ENCODE measurements at places on chromosomes 7 and 10.

DNA sequence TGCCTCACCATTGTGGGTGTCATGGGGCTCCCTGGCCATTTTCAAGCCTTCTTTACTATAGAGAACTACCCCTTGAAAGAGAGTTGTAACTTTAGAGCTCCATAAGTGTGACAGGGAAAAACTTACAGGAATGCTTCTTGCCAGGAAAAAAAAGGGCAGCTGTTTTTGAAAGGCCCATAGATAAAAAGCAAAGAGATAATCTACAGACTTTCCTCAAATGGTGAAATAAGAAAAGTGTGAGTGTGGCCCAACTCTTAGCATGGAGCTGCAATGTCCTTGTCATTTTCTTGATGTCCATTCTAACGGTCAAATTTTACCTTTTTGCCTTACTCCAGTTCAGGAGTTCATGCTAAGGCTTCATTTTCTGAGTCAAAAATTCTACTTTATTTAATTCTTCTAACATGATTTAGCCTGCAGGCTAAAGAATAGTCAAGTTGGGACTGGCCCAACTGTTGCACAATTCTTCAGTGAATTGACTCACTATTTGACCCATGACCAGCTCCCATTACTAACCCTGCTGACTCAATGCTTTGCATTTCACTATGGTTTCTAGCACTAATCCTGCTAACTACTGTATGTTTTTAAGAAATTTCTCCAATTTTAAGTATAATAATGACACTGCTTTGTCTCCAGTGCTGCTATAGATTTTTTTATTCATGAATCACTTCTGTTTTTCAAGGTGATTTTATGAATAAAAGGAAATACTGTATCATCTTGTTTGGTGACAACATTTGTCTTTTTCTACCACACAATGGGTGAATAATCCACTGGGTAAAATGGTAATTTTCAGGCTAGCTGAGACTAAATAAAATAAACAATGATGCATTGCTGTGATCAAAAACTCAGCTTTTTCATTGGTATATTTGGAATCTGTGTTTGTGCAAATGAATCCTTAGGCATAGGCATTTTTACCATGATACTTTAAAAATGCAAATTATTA is 41.4 kb upstream of the SGCE start:
- no peak for DNase-seq

- peak; percentile 73 for DNase-seq
Measured at GRCh38 chr7:99374111-99375064, at the start of gene ARPC1B. Gene ARPC1B (plus strand): TSS chr7:99374730. CDS start chr7:99385715, 10,985 bp downstream.

DNA sequence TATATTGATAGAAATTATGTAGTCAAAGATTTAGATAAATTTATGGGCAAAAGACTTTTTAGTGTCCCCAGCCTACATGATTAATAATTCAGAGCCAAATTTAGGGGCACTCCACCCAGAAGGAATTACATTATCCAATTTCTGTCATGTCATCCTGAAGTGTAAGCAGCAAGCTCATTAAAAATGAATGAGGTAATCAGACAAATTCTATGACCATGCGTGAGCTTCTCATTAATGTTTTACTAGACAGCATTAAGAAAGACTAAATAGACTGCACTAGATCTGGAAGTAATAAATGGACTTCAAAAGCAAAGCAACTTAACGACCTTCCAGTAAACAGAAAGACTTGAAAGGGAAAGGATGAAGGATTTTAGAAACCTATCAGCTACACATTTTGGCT is 22.7 kb upstream of the TRUB1 start:
- DNase-seq, result no peak

DNA sequence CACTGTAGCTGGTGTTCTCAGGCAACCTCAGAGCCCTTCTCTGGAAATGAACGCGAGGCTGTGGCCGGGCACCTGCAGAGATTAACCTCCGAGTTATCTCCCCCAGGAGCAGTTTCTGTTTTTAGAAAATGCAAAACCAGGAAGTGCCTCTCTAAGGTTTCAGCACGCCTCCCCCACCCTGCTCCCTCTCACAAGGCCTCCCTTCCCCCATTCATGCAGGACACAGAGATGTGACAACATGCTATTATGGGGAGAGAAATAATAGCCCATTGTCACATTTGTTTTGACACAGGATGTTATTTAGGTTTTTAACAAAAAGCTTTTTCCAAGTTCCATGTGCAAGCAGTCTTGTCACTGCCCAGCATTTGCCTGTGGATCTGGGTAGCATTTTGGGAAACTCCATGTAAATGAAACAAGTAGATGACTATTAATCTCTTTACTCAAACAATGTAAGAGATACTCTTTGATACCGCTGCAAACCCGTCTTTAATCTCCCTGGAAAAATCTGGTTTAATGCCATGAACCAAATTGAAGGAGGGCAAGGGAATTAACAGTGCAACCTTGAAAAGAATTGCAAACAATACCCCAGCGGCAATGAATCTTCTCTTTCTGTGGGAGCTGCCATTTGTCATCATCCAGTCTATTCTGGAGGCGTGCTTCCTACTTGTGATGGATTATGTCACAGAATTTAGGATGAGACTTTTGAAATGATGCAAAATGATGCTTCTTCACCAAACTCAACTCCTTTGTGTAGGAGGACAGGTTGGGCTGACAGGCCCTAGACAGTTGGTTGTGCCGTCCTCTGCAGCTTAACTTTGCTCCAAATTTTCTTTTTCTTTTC is 86.5 kb upstream of the NMT2 start:
- DNase-seq, result no peak

DNA sequence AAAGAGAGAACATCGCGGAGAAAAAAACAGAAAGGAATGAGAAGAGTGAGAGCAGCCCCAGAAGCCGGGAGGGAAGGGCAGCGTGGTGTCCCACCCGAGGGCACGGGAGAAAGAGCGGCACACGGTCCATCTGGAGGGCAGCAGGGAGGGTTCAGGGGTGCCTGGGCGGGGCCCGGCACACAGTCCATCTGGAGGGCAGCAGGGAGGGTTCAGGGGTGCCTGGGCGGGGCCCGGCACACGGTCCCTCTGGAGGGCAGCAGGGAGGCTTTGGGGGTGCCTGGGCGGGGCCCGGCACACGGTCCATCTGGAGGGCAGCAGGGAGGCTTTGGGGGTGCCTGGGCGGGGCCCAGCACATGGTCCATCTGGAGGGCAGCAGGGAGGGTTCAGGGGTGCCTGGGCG is 172.4 kb downstream of the ZMYND11 start:
- no peak for DNase-seq

DNA sequence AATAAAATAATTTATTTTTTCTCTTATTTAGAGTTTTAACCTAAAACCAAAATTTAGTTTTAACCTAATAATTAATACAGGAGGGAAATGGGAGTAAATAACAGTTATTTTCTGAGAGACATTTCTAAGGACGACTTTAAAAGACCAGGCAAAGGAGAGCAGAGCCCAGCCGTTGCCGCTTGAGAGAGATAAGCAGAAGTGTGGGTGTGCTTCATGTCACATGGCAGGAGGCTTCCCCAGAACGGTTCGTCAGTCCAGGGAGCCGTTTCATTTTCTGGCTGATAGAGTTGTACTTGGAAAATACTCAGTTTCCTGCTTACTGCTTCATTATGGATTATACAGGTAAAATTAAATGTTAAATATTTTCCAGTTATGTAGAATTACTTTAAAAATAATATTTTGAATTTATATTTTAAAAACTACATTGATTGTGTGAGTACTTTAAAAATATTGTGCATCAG is 61.4 kb downstream of the ST7 start:
- DNase-seq, result no peak

GRCh38 chr7:57204411-57204811 is 72.2 kb upstream of the ZNF479 start:
- no peak for DNase-seq

- no peak for DNase-seq
Measured at GRCh38 chr7:137454246-137454724, 110.8 kb upstream of the PTN start.

DNA sequence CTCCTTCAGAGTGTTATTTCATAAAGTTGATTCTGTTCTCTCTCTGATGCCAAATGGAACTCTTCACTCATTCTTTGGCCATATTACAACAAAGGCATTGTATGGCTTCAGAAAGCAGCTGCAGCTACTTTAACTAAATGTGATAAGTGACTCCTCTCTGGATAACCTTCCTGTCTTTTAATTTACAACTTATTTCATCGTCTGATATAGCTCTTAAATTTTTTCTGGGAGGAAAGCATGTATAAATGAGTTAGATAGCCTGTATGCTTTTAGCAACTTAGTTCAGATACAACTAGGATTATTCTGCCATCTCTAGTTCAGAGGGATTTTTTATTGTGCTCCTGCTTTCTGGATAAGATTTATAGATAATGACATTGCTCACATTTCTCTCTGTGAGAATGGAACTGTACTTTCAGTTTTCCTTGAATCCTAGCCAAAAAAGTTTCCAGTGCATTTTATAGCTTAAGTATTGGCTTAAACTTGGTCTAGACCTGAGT is 57.5 kb downstream of the KLHDC10 start:
- DNase-seq, result no peak

DNA sequence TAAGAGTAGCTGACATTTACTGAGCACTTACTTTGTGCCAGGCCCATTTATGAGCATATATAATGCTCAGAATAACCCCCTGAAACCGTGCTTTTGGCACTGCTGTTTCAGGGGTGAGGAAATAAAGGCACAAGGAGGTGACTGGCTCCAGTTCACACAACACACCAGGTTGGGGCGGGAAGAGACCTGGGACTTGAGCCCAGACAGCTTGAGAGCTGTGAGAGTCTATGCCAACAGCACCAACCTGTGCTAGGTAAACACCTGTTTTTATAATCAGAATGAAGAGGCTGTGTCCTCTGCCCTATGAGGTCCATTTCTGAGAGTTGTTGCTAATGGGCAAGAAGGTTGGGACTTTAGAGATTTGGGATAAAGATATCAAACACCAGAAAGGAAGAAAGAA is 8.8 kb upstream of the AZGP1 start:
- no peak for DNase-seq

- no peak for DNase-seq
Measured at GRCh38 chr7:156703773-156704482, 63.4 kb downstream of the RNF32 start.

DNA sequence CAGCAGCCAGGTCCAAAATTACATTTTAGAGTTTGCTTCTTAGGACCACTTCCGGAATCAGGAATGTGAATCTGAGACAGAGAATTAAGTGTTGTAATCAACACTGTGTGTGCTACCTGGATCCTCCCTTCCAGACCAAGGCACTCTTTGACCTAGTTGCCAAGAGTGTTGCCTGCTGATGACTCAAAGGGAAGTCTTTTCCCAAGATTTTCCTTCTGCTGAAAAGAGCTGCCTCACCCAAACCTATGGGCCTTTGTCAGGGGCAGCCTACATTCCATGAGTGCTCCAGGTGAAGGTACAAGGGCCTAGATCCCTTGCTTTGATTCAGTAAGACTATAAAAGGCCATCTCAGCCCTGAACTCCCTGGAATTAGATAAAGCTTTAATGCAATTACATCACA is 712.5 kb upstream of the ANKRD30A start:
- no peak for DNase-seq

GRCh38 chr7:35623381-35623780 is 71.6 kb downstream of the HERPUD2 start:
- no peak for DNase-seq

DNA sequence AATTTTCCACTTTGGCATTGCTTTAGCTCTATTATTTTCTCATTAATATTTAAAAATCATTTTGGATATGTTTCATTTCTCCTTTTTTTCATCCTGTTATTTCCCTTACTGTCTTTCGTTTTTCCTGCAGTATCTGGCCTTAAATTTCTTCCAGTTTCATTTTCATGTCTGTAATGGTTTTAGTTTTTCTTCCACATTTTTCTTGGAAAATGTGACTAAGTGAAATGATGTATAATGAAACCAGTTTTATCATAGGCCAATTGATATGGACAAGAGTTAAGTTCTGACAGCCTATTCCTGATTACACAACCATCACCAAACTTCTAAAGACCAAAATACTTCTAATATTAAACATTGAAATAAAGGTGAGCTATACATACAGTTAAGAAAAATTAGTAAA is 158.5 kb downstream of the LHFPL3 start:
- DNase-seq, result no peak

DNA sequence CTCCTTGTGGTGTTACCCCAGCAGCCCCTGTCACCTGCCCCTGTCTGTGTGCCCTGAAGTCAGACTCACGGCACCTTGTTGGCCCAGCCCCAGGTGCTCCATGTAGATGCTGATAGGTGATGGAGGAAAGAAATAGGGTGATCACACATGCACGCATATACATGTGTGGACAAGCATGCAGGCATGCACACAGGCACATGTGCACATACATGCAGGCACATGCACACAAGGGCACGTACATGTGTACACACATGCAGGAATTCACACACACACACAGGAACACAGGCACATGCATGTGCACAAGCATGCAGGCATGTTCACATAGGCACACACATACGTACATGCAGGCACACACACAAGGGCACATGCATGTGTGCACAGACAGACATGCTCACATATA is 16.6 kb upstream of the ELFN1 start:
- no peak for DNase-seq

- DNase-seq, result no peak
Measured at GRCh38 chr7:44224974-44225565, 24.3 kb downstream of the YKT6 start.

DNA sequence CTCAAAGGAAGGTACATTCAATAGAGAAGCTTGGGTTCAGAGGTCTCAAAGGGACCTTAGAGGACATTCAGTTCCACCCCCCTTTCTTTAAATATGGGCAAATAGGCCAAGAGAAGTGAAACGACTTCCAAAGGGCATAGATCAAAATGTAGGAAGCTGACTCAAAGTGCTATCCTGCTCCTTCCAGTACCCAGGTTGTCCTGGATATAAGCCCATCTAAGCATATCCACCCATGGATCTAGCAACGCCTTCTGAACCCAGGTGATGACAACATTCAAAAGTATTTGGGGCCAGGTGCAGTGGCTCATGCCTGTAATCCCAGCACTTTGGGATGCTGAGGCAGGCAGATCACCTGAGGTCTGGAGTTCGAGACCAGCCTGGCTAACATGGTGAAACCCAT is 5.3 kb downstream of the ATXN7L1 start:
- no peak for DNase-seq

DNA sequence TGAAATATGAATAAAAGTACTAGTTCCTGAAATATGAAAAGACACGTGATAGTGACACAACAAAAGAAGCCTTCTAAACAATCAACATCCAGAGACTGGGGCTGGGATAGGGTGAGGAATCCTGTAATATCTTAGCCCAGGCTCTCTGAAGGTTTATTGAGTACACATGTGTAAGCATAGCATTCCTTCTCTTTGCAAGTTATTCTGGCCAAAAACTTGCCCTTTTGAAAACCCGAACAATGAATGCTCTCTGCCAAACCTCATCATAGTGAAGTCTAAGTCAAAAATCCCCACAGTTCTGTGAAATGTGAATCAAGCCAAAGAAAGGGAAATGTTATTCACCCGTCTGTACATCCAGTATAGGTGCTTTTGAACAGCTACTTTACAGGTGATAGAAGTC is 11.6 kb downstream of the SEMA3D start:
- DNase-seq, result no peak

- DNase-seq, result peak; percentile 16
Measured at GRCh38 chr10:49761789-49762565, at the start of gene OGDHL. Gene OGDHL (minus strand): TSS chr10:49762323. CDS start chr10:49758592, 3,731 bp downstream.

DNA sequence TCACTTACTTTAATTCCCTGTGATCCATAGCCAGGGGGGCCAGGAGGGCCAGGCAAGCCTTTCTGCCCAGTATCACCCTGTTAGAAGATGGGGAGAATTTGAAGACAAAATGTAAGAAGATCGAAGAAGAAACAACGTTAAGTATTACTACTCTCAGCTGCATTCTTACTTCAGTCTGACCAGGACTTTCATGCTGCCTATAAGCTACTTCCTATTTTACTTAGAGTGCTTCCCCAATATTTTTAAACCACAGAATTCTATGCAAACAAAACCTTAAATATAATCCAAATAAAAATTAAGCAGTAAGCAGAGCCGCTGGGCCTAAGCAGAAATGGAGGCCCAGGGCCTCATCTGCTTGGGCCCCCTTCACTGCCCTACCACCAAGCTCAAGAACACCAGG is 117.8 kb downstream of the COL28A1 start:
- no peak for DNase-seq

Measured in activated CD8-positive, alpha-beta memory T cell treated with anti-CD3 and anti-CD28 coated beads for 1 hour (primary cell).